Posterior vena cava (tissue), 2 donors: ENCODE measurements at places on chromosomes 1 and 21.

GRCh38 chr21:31253684-31254083 lies 90.4 kb downstream of the TIAM1 start:
- no peak for DNase-seq

DNA sequence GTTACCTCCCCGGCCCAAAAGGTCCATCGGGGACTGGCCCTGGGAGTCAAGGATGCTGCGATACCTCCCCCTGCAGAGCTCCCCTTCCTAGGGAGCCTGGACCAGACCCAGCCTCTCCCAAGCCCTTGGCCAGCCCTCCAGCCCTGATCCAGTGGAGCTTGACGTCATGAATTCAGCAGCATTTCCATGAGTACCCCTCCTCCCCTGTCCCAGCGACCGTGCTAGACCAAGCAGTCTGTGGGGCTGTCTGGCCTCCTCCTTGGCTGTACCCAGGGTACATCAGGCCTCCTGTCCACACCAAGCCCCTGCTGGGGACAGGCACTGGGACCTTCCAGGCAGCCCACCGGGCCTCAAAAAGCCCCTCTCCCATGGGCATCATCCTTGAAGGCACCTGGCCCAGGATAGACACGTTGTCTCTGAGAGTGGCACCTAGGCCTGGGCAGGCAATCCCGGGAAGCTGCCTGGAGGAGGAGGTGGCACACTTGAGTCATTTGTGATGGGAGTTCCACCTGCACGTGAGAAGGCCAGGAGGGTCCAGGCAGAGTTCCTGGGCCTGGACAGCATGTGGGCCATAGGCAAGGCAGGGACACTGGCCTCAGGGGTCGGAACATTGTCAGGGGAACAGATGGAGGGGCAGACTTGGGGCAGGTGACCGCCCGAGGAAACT lies 46.4 kb downstream of the WNT9A start:
- peak; percentile 70 for DNase-seq

DNA sequence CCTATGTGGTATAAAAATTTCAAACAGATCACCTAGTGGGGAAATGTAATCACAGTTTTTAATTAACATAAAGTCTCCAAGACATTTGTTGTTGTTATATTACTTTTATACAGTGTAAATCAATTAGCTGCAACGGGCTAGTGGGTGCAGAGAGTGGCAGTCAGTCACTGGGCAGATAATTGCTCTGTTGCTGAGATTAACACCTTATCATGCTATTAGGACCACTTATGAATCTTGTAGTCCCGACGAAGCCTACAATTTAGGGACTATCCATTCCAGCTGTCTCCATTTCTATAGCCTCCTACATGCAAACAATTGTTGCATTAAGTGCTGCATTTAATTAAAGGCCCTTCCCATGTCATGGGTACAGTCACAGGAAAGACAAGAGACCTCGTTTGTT lies 158.9 kb upstream of the PROX1 start:
- no peak for DNase-seq

DNA sequence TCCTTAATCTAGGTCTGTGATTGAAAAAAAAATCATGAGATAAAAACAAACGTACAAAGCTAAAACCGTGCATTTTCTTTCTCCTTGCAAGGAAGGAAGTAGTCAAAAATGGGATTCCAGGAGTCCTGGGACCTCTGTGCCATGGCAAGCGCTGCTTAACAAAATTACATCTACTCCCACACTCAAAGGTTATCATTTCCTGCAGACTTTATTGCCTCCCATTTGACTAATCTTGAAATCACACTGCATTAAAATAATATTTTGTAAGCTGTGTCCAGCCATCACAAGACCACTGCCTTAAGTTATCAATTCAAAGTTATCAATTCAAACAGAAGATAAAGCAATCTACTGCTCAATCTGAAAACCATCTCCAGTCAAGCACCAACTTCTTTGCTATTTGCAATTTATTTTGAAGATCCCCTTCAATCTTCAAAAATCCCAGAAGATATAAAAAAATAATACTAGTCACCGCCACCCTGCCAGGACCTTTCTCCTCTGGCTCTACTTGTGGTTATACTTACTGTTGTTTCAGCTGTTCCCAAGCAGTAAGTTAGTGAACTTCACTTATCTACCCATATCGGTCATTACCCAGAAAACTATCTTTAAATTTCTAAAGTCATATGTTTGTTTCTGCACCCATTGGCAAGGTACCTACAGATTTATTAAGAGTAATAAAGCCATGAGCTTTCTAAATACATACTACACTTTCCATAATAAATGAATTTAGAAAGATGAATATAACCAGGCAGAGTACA lies 38.1 kb upstream of the RAP1GAP start:
- DNase-seq: no peak

GRCh38 chr21:26769613-26770188 lies 75.5 kb downstream of the ADAMTS1 start:
- no peak for DNase-seq

DNA sequence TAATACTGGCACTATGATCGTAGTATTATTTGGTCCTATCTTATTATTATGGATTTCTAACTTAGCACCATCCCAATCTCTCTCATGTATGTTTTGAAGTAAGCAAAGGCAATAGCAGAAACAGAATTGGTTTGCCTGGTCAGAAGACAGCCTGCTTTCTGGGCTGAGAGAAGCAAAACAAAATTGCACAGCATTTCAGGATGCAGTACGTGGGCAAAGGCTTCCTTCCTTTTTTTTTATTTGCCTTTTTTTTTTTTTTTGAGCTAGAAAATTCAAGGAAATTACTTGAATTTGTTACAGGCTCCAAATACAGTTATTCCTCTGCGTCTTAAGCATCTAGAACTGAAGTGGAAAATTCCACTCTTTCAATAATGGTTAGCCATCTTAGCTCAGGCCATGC lies 8.8 kb downstream of the CDA start:
- no peak for DNase-seq

GRCh38 chr1:233005156-233005555 lies 54.7 kb downstream of the NTPCR start:
- DNase-seq: no peak

GRCh38 chr1:66833112-66833511 lies 32.0 kb upstream of the INSL5 start:
- no peak for DNase-seq

GRCh38 chr1:187228790-187229189 lies 400.0 kb downstream of the PLA2G4A start:
- DNase-seq: no peak

- peak; percentile 20 for DNase-seq
These were observed 153.6 kb downstream of the HIVEP3 start for GRCh38 chr1:41765152-41765551.

- DNase-seq: no peak
These were observed 181.0 kb downstream of the DHRS3 start for GRCh38 chr1:12436817-12437599.

DNA sequence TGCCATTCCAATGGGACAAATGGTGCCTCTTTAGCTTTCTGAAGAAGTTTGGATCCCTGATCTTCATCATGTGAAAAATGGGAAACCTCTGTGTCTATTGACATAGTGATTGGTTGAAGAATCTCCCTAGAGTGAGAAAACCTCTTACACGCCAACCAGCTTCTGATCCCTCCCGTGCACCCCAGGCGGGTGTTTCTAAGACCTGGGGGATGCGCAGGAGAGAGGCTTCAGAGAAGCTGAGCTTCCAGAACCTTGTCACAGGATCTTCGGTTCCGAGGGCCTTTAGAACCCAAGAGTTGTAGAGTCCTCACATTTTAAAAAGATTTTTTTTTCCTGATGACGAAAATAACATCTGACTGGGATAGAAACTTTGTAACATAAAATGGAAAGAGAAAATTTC lies 11.3 kb downstream of the PODN start:
- DNase-seq: no peak

GRCh38 chr1:208131621-208132286 lies 112.4 kb downstream of the PLXNA2 start:
- DNase-seq: no peak

- no peak for DNase-seq
These were observed 285.9 kb upstream of the VAMP3 start for GRCh38 chr1:7485086-7485780.

DNA sequence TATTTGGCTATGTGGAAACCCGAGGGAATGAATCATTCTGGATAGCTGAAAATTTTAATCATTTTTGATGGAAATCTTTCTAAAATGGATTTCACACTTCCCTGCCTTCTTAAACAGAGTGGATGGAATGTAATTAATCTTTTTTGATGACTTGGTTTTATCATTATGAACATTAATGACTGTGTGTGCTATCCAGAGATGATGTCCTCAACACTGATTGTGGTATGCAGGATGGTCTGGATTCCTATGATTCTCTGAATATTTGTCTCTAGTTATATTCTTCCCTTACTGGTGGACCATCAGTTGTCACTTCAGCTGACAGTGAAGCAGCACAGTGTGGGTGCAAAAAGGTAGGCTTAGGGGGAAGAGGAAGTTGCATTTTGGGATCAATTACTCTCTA lies 513.5 kb downstream of the LMO4 start:
- DNase-seq: no peak

GRCh38 chr1:64623750-64624191 lies 121.1 kb upstream of the RAVER2 start:
- DNase-seq: no peak

DNA sequence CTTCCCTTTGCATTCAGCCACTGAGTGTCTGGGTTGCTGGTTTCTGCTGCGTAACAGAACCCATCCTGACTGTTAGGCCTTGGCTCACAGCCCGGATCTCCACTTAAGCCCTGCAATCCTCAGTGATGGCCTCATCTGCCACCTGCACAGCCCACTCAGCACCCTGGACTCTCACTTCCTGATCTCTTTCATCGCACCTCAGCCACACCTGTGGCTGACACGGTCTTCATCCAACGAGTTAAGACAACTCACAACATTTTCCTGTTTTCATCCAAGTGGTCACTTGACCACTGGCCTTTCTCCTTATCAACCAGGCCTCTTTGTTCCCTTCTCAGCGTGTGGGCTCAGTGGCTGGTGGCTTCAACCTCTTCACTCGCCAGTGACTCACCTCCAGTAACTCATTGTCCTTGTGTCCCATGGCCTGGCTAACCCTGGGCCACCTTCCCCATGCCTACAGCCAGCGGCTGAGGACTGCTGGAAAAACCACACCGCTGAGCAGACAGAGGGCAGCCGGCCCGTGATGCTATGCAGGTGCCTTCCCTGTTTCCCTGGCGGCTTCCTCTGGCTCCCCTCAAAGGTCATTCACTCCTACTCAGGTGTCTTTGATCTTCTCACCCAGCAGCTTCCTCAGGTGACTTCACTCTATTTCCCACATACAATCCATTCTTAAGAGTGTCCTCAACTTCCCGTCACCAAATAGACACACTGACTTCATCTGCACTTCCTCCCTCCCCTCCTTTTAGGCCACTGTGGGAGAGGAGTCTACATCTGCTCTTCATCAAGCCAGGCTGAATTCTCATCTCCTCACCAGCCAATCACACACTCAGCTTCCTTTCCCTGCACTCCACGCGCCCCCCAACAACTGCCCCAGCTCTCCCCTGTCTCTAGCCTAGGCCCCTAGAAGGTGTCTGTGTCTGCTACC lies 19.9 kb upstream of the EDN2 start:
- DNase-seq: no peak

DNA sequence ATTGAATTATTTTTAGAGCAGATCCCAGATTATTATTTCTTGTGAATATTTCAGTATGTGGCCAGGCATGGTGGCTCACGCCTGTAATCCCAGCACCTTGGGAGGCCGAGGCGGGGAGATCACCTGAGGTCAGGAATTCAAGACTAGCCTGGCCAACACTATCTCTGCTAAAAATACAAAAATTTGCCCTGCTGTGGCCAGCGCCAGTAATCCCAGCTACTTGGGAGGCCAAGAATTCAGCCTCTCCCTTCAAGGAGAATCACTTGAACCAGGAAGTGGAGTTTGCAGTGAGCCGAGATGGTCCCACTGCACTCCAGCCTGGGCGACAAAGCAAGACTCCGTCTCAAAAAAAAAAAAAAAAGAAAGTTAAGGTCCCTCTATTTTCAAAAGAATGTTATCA lies 4.3 kb downstream of the OSBPL9 start:
- DNase-seq: no peak

DNA sequence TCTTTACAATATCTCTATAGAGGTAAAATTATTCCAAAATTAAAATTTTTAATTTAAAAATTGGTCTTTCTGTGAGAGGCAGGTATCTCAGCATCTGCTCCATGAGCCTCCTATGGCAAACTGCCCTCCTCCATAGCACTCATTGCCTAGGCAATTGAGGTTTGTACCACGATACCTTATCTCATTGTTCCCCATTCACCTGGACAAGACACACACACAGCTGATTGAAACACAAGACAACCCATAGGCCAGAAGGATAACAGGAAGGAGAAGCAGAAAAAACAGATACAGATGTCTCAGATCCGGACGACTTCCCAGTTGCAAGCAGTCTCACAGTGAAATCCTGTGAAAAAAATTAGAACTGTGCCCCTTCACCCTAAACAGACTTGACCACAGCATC lies 24.3 kb downstream of the RHBDL2 start:
- no peak for DNase-seq

GRCh38 chr1:159952932-159953331 lies 1.1 kb downstream of the SLAMF9 start:
- no peak for DNase-seq

- DNase-seq: no peak
These were observed 38.4 kb downstream of the LHX8 start for GRCh38 chr1:75172556-75172955.

GRCh38 chr1:52628614-52629324 lies 4.2 kb upstream of the SHISAL2A start:
- no peak for DNase-seq

GRCh38 chr1:33713058-33713877 lies 150.6 kb upstream of the HMGB4 start:
- peak; percentile 58 for DNase-seq

- DNase-seq: no peak
These were observed 3.7 kb upstream of the KPNA6 start for GRCh38 chr1:32104127-32104526.
